NCI-H510A treated with DMSO at 0.1 percent for 48 hours (cell line): ENCODE measurements at places on chromosomes 5 and 9.
A peak's percentile ranks its signal among the peaks of the same experiment; 100 is the strongest.

GRCh38 chr9:21974722-21975409 is 19.3 kb downstream of the CDKN2A start:
- DNase-seq, result peak; percentile 74

DNA sequence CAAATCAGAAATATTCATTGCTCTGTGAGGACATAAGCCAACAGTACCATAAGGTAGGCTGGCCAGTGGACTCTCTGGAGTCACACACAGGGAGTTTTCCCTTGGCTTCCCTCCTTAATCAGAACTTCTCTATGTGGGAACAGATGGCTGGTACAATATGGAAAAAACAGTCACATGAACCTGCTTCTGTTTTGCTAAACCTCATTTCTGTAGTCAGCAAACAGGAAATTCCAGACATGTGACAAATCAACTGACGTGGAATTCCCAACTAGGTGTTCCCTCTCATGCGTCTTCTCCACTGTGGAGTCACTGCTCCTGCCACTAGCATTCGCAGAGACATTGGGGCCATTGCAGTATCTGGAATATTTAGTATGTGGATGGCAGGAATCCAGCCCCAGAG is 617.6 kb downstream of the KIF4B start:
- DNase-seq, result no peak

- no peak for DNase-seq
Observed at GRCh38 chr9:134224567-134225093, 60.3 kb upstream of the RNU6ATAC start.

DNA sequence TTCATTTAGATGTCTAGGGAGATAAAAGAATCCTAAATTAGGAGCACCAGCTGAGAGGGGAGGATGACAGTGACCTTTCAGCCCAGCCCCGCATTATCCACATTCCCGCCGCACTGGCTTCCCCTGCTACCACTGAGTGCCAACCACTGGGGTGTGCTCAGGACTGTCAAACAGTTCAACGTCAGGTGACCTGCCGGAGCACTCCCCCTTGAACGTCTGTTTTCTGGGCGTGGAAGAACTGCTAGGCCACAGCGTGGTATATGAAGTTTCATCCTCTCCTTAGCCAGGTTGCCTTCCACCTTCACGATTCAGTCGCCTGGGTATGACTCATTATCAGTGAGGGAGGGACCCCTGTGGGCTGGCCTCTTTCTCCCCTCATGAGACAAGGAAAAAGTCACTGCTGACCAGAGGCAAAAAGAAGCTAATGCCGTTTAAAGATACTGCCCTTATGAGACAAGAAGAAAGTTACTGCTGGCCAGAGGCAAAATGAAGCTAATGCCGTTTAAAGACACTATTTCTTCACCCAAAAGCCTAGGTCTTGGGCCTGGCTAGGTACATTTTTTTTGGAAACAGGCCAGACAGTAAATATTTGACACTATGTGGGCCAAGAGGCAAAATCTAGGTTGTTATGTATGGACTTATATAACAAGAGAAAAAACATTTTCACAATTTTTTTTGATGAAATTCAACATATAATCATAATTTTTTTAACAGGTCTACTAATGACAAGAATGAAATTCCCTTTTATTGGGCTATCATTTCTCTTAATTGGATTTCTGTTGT is 4.6 kb downstream of the NMRK1 start:
- no peak for DNase-seq

- DNase-seq, result no peak
Observed at GRCh38 chr9:122248448-122248865, 16.2 kb downstream of the RBM18 start.

DNA sequence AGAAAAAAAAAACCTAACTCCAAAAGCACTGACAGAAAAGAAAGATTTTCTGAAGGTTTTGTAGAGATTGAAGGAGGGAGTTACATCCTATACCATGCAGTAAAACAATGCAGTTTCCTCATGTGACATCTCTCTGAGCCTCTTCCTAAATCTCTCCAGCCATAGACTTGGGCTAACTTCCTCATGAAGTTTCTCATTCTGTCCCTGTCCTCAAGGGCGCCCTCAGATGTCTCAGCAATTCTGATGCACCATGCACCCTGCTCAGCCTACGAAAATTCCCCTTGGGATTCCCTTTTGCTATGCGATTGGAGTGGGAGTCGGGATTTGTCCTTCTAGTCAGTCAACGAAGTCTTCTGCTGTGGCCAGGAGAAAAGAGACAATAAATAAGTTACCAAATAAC is 68.9 kb downstream of the FAT2 start:
- DNase-seq, result no peak

GRCh38 chr5:170536525-170536924 is 32.7 kb downstream of the KCNIP1 start:
- DNase-seq, result no peak

GRCh38 chr9:12922224-12922866 is 147.5 kb downstream of the LURAP1L start:
- DNase-seq, result no peak

DNA sequence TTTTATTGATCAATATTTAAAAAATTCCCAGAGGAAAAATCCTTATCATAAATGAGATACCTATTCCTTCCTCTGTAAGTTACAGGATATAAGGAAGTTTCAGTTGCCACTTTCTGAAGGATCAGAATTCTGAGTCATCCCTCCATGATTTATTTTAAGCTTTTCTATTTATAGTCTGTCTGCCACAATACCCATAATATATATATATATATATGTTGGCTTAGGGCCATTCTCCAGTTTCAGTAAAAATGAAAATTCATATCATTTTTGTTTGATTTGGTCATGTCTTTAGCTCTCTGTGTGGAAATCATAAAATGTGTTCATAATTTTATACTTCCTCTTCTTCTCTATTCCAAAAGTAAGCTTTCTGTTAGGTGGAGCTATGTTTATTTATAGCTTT is 215.8 kb upstream of the CYLC2 start:
- DNase-seq, result no peak
